ENCODE measurements at places on chromosomes 4 and X.

GRCh38 chr4:172809319-172809718 lies 359.3 kb upstream of the GALNT7 start:
- no peak for DNase-seq

- DNase-seq, result peak; percentile 10
Measured at GRCh38 chr4:114807759-114808404, 209.3 kb downstream of the UGT8 start.

DNA sequence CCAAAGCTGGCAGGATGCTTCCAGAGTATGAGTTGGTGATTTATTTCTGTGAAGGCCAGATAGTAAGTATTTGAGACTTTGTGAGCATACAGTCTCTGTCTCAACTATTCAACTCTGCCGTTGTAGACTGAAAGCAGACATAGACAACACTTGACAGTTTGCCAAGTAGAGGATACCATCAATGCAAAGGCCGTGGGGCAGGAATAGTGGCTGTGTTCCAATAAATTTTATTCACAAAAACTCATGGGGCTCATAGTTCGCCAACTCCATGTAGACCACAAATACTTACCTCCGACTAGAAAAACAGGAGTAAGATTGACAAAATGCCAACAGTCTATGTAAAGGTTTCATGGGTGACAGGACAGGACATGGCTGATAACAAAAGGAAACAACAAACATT lies 3.7 kb upstream of the PIR start:
- no peak for DNase-seq

- no peak for DNase-seq
Measured at GRCh38 chr4:143163614-143164013, 21.1 kb upstream of the USP38 start.

DNA sequence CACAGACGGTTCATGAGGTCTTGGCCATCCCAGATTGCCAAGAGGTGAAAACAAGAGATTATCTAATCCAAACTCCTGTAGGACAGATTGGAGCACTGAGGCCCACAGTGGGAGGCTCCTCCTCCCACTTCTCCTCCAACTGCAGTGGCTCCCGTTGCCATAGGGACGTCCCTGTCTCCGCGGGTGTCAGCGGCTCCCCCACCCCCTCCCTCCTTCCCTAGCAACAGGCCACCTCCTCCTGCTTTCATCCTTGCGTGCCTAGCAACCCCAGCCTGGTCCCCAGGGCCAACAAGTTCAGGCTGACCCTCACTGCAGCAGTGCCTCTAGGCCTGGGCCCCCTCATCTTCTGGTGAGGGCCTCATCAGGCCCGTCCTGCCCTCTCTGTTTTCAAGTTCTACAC lies 6.8 kb upstream of the IQSEC2 start:
- no peak for DNase-seq

GRCh38 chr4:153131596-153131995 lies 72.6 kb upstream of the TRIM2 start:
- DNase-seq, result no peak

- DNase-seq, result no peak
Measured at GRCh38 chrX:66015152-66015831, 24.6 kb downstream of the VSIG4 start.

GRCh38 chr4:171846232-171846631 lies 33.0 kb downstream of the GALNTL6 start:
- no peak for DNase-seq
